Neural progenitor cell (in vitro differentiated cells): ENCODE measurements at places on chromosomes 6 and 20. TPM values are rescaled to one million over a fixed set of nuclear protein-coding genes. Genes with fewer than 3 reads are reported as not detected.

SLA2 gene
- total RNA-seq: 0.21 and 0.50 TPM in 2 replicates

AGPAT4 gene
- 30.5 and 34.5 TPM in 2 replicates for total RNA-seq

TNNC2 gene
- 0.81 TPM in 1 of 2 replicates, not detected in the other for total RNA-seq

CGA gene
- 0.46 TPM in 1 of 2 replicates, not detected in the other for total RNA-seq

PRPF6 gene
- 51.9 and 77.0 TPM in 2 replicates for total RNA-seq

PCED1A gene
- 14.6 and 53.1 TPM in 2 replicates for total RNA-seq

SLC18B1 gene
- total RNA-seq: 4.2 and 5.1 TPM in 2 replicates

SAPCD1 gene
- total RNA-seq: 10.1 and 11.9 TPM in 2 replicates

TCF21 gene
- total RNA-seq: 0.04 and 0.22 TPM in 2 replicates

GRCh38 chr6:2763345-2763841, 1.8 kb upstream of the WRNIP1 start:
- DNase-seq: no peak

GRCh38 chr6:160931378-160932310, 59.9 kb upstream of the MAP3K4 start:
- peak; percentile 14 for DNase-seq

- DNase-seq: no peak
These were observed 134.0 kb downstream of the GJA10 start for GRCh38 chr6:90028066-90028778.

- DNase-seq: no peak
These were observed 9.7 kb downstream of the NOTCH4 start for GRCh38 chr6:32214126-32214525.

- peak; percentile 18 for DNase-seq
These were observed 63.3 kb downstream of the ZFAND3 start for GRCh38 chr6:37882724-37883413.

DNA sequence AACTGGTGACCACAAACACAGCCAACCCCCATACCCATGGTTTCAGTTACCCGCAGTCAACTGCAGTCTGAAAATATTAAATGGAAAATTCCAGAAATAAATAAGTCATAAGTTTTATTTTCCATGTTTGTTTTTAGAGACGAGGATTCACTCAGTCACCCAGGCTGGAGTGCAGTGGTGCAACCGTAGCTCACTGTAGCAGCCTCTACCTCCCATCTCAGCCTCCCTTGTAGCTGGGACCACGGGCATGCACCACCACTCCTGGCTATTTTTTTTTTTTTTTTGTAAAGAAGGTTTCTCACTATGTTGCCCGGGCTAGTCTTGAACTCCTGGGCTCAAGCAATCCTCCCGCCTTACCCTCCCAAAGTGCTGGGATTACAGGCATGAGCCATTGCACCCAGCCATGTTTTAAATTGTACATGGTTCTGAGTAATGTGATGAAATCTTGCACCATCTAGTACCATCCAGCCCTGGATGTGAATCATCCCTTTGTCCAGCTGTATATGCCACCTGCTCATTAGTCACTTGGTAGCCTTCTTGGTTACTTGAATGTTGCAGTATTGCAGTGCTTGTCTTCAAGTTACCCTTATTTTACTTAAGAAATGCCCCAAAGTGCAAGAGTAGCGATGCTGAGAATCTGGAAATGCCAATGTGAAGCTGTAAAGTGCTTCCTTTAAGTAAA, 14.5 kb downstream of the CSNK2A1 start:
- no peak for DNase-seq

- DNase-seq: peak; percentile 47
These were observed 2.1 kb upstream of the IP6K3 start for GRCh38 chr6:33748841-33749240.

DNA sequence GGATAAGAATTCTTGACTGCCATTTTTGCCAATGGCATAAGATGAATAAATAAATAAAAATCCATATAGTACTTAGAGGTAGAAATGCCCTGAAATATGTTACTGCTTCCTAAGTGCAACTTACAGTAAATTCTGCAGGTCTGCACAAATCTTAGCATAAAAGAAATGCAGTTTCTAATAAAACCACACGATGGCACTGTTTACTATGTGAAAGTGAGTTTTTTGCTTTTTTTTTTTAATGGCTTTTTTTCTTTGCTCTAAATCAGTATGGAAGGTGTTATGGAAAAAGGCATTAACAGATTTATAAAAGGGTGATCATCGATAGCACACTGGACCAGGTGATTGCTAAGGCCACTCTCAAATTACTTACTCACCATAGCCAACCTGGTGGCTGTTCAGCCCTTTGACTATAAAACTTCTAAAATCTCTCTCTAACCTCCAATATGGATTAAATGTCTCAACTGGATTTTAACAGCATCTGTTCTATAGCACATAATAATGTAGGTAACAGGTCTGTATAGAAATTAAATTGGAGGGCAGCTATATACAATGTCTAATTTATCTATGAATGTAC, 45.8 kb downstream of the AHI1 start:
- DNase-seq: peak; percentile 44

GRCh38 chr6:18241208-18242038, 22.9 kb downstream of the DEK start:
- no peak for DNase-seq

DNA sequence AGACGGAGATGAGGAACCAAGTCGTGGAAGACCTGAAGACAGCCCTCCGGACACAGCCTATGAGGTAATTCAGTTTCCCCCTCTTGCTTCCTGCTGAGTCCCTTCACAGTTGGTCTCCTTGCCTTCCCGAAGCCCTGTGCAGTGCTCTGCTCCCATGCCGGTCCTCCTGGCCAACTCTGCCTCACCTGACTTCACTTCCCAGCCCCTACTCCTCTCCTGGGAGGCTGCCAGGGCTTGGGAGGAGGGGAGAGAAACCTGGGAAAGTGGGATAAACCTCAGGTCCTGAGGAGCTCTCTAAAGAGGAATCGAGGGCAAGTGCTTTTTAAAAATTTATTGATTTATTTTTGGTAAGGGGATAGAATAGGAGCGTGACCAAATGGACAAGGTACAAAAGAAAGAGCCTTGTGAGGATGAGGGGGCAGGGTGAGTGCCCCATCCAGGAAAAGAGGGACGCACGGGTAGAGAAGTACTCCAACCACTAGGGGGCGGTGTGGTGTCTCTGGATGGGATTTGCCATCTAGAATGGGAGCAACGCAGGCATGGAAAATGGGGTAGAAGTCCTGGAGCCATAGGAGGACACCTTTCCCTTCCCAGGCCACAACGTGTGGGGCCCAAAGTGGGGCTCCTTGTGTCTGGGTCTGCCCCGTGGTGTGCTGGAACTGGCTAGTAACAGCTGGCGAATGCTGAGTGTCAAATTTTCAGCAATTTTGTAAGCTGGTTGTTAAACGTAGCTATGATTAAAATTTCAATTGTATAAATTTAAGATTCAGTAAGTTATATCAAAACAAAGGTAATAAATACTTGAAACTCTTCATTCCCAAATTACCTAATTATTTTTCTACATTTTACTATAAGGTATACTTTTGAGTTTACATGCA, 69.0 kb downstream of the MOCS1 start:
- peak; percentile 81 for DNase-seq

DNA sequence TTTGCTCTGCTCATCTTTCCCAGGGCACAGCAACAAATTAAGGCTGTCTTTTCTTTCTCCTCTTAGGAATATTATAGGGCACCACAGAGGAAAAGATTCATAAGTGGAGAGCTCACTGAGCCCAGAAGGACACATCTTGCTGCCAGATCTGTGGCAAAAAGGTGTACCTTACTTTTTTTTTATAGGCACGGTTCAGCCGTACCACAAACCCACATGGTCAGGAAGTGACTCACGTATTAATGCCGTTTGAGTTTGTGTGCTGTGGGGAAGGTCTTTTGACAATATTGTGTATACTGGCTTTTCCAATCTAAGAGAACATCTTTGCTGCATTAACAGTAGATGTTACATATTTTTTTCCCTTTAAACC, 28.4 kb downstream of the PAQR8 start:
- DNase-seq: no peak

DNA sequence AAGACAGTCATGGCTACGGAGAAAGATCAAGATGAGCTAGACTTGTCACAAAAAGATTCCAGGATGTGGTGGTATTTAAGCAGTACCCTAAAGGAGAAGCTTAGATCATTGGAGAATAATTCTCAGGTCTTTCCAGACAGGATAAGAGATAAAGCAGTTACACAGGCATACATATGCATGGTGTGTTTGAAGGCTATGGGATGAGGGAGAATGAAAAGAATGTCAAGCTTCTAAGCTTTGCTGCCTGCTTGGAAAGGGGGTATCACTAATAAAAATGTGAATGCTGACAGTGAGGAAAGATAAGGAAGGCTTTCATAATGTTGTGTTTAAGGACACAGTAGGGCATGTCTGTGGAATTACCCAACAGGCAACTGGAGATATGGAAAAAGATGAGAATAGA, 28.1 kb downstream of the RWDD2A start:
- DNase-seq: no peak

DNA sequence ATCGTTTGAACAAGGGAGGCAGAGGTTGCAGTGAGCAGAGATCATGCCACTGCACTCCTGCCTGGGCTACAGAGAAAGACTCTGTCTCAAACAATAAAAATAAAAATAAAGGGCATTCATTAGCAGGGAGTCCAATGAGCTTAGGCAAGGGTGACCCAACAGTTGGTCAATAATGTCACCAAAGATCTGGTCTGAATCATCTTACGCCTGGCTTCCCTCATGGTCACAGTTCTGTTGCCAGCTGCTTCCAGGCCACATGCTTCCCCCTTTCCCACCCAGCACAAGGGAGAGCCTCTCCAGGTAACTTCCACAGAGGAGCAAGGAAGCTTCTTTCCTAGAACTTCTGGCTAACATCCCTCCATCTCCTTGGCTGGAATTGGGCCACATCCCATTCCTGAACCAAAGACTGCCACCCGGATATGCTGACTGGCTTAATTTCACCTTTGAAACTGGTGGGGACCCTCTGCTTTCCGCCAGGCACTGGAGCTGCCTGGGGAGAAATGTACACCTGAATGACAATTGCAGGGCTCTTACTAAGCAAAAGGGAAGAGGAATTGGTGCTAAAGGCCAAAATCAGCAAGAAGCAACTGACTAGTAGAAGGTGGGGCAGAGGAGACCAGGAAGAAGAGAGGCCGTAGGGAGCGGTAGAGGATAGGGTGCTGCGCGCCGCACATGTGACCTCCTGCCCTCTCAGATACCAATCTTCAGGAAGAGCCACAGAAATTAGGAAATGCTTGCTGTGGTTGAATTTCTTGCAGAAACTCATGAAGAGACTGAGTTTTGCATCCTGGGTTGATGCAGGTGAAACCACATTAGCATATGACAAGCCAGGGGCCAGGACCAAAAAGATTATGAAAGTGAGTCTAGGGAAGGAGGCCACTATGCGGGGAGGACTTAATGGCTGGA, 8.3 kb upstream of the SCML4 start:
- no peak for DNase-seq

DNA sequence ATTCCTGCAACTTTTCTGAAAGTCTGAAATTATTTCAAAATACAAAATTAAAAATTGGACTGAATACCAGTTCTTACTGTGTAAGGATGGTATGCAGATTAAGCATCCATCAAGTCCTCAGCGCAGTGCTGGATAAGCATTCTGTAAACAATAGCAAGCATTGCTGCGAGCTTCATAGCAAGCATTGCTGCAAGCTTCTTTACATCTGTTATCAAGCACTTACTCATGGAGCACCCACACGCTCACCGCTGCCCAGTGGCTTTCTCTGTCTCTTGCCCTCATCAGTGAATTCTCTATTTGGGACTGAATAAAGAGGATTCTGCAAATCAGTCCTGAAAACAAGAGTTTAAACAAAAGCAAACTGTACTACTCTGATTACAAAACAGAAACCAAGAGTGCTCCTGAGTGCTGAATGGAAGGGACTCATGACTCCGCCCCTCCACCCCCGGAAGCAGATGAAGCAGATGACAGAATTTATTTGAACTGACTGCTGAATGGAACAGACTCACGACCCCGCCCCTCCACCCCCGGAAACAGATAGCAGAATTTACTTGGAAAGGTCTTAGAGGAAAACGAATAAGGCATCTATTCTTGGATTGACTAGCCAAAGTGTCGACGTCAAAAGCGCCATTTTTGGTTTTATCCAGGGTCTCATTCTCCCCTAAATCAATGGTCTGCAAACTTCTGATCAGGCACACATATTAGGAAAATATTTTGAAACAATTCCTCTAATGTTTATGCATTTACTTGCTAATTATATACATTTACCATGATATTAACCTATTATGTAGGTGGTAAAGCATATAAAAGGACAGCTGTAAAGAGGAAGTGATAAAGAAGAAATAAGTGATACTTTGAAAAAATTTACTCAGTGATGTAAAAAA, 22.1 kb upstream of the EYA2 start:
- DNase-seq: peak; percentile 14

GRCh38 chr6:85484948-85485347, 35.1 kb downstream of the NT5E start:
- no peak for DNase-seq

DNA sequence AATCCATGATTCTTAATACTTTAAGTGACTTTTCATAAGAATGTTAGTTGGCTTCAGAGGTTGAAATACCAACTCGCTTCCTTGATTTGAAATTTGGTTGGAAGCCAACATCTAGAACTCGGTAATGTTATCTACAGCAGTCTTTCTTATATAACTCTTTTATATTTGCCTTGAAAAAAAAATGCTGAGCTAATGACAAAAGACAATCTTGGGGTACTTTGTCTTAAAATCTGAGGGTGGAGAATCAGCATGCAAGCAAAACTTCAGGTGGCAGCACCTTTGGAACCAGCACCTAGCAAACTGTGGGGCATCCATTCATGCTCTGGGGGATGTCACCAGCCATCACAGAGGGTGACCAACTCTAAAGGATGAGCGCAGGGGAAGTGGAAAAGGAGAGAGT, 76.3 kb downstream of the PDE10A start:
- DNase-seq: no peak

DNA sequence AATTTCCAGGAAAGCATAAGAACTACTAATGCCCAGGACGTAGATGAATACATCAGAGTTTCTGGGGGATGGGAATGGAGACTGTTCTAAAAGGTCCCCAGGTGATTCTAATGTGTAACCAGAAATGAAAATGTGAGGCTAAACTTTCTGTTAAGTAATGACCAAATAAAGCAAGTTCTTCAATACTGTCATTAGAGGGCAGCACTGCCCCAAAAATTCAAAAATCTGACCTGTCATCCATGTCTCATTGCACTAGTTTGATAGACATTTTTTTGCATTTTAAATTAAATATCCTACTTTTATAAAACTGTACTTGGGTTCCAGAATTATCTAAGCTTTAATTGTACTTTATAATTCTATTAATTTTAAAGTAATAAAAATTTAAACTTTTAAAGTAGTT, 94.9 kb downstream of the RFX6 start:
- DNase-seq: peak; percentile 56

GRCh38 chr6:162478192-162478671, 249.3 kb downstream of the PRKN start:
- no peak for DNase-seq

GRCh38 chr6:157245436-157245835, 77.9 kb downstream of the TMEM242 start:
- no peak for DNase-seq

DNA sequence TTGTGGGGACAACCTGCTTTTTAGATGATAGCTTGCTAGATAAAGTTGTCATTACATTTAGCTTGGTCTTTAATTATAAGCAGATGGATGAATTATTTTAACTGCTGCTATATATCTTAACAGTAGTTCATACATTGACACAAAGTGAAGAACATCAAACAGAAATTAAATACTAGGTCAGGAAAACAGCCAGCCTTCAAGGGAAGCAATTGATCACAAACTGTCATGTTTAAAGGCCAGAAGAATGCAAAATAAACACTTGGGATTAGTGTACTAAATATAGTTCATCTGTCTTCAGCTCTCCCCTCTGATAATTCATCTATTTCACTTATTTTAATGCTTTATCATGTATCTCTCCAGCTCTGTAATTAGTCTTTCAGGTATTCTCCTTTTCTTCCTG, 225.1 kb upstream of the FERMT1 start:
- no peak for DNase-seq

GRCh38 chr6:123150076-123150475, 154.0 kb downstream of the CLVS2 start:
- no peak for DNase-seq

- DNase-seq: peak; percentile 13
These were observed 135.3 kb upstream of the NEDD9 start for GRCh38 chr6:11367638-11368199.
